ENCODE measurements at places on chromosomes 11 and 22.
A peak's percentile ranks its signal among the peaks of the same experiment; 100 is the strongest.

- DNase-seq = no peak
Observed at GRCh38 chr22:50264946-50265669, 3.6 kb upstream of the MAPK12 start.

DNA sequence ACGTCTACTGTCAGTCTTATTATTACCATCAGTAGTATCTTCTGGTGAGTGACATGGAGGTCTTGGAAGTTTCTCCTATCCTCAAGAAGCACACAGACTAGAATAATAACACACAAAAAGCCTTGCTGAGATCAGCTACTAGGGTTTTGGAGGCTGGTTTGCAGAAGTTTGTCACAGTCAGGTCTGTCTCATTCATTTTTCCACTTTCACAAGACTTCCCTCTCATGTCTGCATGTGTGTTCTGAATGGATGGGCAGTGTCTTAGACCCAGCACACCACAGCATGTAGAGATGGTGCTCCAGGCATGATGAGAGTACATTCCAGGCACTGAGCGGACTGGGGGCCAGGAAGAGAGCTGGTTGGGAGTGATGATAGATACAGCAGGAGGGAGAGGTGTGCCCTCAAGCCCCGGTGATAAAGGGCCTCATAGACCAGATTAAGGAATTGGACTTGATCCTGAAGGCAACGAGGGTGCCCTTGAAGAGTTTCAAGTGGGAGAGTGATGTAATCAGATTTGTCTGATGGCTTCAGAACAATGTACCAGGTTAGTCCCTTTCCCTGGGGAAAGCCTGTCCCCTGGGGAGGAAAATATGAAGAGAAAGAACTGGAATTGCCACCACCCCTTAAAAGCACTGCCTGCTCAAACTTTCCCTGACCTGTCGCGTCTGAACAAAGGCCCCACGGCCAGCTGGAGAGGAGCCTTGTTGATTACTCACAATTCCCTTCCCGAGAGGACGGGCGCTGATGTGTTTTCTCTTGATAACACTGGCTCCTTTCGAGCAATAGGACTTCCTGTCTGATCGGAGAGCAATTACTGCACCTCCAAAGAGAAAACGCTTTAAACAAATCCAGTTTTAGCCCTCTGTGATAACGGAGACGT is 45.1 kb upstream of the LMO2 start:
- DNase-seq = no peak

DNA sequence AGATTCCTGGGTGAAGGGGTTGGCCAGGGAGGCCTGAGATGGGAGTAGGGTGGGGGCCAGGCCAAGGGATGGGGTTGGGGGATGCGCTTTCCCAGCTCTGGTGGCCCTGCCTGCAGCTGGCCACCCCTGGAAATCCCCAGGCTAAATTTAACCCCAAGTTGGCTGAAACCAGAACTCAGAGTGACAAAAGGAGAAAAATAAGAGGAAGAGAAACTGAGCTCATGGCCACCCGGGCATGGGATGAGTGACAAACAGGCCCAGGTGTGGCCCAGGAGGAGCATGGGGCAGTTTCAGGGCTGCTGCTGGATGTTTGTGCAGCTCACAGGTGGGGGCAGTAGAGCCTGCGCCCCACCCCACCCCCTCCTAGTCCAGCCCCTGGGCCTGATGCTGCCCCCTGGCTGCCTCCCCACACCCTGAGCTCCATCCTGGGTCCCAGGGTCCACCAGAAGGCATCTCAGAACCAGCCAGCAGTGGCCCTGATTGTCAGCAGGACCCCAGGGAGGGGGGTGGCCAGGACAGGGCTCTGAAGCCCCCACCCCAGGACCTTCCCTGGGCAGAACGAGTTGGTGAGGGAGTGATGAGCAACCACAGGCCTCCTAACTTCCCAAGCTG is 48.0 kb downstream of the IGLL5 start:
- peak; percentile 96 for DNase-seq

DNA sequence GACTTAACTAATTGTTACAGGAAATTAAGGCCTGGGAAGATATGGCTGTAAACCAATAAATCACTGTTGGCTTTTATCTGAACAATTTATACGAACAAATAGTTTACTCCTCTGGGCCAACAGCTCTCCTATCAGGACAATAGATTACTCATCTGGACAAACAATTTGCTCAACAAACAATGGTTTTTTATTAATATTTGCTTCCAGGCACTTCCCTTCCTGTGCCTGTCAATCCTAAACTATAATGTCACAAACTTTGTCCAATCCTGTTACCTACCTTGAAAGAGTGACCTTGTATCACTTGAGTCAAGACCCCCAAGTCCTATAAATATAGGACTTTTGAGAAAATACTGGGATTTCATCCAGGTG is 87.6 kb upstream of the OR9Q1 start:
- DNase-seq = no peak

DNA sequence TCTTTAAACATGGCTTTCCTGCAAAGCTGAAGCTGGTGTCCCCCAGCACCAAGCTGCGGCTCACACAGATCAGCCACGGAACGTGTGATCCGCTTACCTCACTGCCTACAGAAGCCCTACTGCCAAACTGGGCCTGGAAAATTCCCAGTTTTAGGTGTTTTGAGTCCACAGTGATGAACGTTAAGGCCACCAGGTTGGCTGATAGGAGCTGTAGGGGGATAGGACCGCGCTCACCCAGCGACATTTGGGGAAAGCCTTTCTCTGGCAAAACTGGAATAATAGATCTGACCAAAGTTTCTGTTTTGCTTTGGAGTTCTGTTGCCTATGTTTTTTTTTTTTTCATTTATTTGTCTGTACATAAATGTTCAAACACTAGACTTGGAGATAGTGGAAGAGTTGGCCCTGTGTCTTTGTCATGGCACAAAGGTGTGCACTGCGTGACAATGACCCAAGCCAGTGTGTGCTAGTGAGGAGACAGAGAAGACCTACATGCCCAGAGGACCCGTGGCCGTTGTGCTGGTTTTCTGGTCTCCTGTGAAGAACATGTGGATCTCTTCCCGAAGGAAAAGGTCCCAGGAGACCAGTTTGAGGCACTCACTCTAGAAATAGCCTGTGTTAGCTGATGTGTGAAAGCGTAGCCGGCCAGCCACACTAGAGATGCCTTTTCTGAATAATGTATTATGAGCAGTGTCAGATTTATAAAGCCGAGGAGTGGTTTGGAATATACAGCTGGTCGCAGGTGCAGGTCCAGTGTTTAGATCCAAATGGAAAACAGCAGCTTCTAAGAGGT is 15.0 kb downstream of the ASPHD2 start:
- no peak for DNase-seq

DNA sequence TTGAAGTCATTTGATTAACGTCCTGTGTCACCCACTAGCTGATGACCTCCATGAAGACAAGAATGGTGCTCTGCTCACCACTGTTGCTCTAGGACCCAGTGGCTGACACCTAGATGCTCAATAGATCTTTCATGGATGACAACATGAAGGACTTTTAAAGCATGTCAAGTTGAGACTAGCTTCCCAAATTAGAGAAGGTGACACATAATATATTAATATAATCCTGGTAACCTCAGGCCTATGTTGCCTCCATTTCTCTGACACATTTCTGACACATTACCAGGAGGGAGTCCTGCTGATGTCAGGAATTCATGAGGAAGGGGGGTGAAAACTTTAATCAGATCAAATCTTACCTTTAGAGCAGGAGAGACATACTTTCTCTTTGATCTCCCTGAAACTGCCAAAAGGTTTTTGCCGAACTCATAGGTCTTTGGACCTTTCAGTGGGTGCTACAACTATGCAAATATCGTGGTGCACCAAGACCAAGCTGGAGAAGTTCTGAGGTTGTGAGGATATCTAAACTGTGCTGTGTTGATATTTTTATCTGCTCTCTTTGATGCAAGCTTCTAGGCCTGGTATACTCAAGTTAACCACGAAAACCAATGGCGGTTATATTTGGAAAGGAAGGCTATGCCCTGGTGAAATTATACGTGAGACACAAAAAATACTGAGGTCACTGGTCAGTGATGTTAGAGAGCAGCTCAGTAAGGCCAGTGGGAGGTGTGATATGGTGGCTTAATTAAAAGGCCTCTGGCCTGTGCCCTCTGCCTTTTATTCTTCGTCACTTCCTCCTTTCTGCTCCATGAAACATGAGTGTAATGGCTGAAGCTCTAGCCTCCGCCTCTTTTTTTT is 13.2 kb upstream of the AMPD3 start:
- DNase-seq = no peak

DNA sequence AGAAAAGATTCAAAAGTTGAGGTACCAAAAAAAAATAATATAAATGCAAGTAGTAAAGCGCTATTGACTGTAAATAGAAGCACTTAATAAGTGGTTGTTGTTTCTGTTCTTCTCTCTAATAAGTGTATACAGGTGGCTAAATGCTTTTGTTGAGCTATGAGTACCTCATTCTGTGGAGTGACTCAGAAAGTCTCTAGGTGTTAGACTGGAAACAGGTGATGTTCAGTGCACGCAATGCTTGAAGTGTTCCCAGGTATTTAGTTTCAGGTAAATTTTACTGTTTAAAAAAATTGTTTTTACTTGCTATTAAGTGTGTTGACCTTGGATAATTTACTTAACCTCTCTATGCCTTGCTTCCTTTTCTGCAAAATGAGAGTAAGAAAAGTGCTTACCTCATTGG is 24.2 kb downstream of the POU2AF3 start:
- no peak for DNase-seq

DNA sequence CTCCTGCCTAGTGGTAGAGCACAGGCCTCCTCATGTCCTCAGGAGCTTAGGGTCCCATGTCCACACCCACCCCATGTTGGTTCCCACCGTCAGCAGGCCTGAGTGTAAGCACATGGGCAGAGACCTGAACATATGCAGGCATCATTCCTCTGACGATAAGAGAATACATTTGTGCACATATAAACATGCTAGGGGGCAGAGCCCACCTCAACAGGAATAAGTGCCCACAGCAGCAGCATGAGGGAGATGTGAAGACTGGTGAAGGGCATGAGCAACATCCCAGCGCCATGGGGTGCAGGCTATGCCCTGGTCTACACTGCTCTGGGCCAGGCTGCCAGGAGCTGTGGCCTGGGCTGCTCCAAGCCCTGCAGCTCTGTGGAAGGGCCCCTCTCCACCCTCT is 16.9 kb downstream of the ADORA2A start:
- DNase-seq = no peak

DNA sequence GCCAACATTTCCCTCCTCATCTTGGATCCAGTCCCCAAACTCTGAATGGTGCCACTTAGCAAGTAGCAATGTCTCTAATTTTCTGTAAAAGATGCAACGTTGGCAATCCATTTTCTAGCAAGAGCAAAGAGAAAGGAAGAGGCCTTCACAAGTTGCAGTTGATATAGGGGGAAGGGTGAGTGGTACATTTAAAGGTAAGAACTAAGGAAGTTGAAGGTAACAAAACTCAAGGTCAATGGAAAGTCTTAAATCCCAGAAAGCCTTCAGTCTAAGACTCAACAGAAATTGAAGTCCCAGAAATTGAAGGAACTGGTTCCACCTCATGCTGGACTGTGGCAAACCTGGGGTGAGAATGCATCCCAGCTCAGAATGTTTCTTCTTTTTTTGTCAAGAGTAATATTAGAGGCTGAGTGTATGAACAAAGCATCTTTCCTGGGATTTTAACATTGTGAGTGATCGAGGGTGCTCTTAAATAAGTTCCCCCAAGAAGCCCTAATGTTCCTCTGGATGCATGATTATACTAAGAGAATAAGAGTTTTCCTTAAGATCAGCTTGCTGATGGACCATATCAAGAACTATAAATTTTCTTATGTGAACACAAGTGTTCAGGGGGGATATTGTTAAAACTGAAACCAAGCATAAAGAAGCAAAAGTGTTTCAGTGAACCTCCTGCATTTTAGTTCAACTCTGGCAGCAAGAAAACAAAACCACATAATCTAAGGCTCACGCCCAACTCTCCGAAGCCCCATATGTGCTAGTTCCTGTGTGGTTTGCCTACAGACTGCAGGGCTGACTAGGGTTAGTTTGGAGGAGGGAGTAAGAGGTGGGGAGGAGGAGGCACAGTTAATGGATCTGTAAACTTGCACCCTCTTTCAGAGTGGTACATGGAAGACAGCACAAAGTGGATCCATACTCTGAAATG is at the start of gene GRAP2:
Gene GRAP2, plus strand, starts transcription at position 779 of the 922 bp plus-strand sequence. CDS start 46,023 bp downstream, outside the sequence.
- peak; percentile 25 for DNase-seq

- no peak for DNase-seq
Observed at GRCh38 chr22:47225931-47226633, 463.6 kb downstream of the TBC1D22A start.

- DNase-seq = no peak
Observed at GRCh38 chr11:44351006-44351660, 41.2 kb upstream of the ALX4 start.
